ENCODE measurements at places on chromosomes 13 and 19.
A peak's percentile ranks its signal among the peaks of the same experiment; 100 is the strongest.

DNA sequence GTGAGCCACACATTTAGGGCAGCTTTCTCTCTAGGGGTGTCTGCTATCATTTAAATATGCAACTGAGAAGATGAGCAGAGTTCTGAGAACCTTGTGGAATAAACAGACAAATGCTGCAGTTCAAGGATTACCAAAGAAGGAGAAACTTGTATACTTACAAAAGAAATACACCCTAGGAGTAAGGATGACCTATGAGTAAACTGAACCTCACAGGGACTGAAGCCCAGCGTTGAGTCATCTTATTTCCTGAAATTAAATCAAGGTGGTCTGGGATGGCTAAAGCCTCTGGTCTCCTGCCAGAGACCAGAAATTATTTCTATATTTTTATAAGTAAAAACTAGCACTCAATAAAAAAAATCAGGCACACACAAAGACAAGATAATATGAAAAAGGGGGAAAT lies 40.1 kb downstream of the FAM216B start:
- DNase-seq = no peak

- no peak for DNase-seq
Observed at GRCh38 chr13:73598020-73598712, 536.0 kb downstream of the KLF12 start.

DNA sequence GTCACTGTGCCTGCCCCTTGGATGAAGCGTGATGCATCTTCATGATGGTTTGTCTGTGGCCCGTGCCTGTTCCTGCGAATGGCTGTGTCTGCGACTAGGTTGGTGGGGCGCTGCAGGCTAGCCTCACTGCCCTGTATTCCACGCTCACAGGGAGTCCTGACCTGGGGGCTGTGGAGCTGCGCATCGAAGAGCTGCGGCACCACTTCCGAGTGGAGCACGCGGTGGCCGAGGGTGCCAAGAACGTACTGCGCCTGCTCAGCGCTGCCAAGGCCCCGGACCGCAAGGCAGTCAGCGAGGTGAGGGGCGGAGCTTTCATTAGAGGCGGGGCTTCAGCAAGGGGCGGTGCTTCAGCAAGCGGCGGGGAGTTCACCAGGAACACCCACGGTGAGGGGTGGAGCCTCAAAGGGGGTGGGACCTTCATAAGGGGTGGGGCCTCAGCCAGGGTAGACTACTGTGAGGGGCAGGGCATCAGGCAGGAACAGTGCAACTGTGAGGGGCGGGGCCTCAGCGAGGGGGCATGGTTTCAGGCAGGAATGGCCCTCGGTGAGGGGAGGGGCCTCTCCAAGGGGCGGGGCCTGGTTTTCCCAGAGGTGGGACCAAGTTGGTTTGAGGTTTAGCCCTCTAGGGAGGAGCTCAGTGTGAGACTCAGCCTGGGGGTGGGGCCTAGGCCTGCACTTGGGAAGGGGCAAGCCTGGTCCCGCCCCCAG lies 17.2 kb downstream of the PKN1 start:
- DNase-seq = peak; percentile 44

- DNase-seq = no peak
Observed at GRCh38 chr13:98467263-98467985, 109.5 kb downstream of the STK24 start.

DNA sequence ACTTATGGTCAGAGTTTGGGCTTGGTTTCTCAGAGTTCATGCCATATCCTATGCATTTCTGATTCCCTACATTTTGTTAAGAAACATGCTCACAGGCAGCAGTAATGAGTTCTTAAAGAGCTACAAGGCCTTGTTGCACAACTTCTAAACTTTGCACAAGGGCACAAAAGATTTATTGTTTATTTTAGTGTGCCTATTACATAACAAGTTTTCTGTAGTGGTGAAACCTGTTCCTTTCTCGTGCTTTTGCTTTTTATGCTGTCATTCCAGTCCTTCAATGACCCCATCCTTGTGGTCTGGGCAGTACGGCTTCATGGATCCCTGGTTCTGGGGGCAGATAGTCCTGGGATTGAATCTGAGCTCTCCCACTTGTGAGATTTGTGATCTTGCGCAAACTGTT lies 17.8 kb downstream of the ZNF507 start:
- no peak for DNase-seq

DNA sequence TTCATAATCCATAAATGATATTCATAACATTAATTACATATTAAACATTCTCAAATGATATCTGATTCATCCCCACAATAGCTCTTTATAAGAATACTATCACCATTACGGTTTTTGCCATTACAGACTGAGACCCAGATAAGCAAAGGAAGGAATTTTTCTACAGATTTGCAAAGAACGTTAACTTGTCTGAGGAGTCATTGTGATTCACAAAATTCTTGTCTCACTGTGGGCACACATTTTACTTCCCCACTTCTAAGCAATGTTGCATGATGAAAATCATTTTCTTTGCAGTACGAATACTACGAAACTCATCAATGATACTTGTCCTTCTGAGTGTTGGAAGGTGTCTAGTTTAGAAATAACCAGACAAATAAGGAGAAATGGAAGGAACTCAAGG lies 70.1 kb downstream of the NALCN start:
- DNase-seq = no peak

DNA sequence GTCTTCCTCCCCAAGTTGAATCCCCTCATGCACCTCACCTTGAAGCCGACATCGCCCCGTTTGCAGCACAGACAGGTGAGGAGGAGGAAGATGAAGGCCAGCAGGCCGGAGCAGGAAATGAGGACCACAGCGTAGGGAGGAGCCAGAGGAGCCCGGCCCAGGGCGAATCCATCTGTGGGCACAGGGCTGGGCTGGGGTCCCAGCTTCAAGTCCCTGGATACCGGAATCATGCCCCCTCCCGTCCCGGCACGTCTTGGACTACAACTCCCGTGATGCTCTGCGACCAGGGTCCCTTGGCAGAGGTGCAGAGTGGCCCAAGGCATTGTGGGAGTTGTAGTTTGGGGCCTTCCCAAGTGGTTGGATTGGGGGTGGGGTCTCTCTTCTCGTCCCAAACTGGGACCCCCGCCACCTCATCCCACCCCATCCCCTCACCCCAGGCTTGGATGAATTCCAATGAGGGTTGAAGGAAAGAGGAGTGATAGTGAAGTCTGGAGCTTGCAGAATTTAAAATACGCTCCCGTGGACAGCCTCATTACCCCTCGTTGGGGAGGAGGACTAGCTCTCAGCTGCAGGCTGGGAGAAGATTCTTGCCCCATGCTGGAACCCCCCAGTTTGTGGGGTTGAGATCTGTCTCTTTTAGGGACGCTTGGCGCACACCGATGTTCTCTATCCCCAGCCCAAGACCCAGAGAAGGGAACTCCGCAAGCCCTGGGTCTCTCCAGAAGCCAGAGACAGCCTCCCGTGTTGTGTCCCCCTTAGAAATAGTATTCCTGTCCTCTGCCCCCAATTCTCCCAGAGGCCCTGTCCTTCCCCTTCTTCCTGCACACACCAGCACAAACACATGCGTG lies 990 bp downstream of the LMTK3 start:
- DNase-seq = peak; percentile 87

DNA sequence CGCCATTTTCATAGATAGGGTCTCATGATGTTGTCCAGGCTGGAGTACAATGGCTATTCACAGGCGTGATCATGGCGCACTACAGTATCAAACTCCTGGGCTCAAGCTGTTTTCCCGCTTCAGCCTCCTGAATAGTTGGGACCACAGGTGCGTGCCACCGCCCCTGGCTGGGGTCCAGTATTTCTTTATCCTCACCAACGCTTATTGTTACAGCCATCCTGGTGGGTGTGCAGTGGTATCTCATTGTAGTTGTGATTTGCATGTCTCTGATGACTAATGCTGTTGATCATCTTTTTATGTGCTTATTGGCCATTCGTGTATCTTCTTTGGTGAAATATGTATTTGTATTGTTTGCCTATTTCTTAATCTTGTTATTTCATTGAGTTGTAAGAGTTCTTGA lies 49.0 kb downstream of the SIPA1L3 start:
- no peak for DNase-seq

GRCh38 chr19:30718707-30719106 lies 346.5 kb downstream of the ZNF536 start:
- DNase-seq = no peak

DNA sequence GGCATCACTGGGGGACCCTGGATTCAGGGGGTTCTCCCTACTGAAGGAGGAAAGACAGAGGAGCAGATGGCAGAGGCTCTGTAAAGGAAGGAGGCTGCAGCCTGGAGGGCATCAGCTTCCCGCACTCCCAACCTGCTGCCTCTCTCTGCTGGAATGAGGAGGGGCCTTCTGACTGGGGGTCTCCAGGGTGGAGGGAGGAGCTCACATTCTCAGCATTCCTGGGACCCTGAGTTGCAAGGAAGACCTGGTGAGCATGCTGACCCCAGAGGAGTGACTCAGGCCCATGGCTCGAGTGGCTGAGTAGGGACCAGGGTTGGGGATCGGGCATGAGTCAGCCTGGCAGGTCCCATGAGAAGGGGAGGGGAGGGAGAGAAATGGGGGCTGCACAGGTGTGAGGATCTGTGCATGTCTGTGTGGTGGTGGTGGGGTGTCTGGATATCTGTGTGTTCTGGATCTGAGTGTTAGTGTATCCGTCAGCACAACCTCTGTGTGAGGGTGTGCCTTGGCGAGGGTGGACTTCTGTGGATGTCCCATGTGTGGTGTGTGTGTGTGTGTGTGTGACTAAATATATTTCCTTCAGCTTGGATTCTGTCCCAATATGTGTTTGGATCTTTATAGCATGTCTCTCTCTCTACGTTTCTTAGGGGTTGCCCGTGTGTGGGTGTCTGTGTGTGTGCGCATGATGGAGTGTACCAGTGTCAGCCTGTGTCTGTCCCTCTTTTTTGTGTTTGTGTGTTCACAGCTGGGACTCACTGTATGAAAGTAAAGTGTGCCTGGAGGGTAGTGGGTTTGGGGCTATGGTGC lies 4.6 kb downstream of the AXL start:
- no peak for DNase-seq

DNA sequence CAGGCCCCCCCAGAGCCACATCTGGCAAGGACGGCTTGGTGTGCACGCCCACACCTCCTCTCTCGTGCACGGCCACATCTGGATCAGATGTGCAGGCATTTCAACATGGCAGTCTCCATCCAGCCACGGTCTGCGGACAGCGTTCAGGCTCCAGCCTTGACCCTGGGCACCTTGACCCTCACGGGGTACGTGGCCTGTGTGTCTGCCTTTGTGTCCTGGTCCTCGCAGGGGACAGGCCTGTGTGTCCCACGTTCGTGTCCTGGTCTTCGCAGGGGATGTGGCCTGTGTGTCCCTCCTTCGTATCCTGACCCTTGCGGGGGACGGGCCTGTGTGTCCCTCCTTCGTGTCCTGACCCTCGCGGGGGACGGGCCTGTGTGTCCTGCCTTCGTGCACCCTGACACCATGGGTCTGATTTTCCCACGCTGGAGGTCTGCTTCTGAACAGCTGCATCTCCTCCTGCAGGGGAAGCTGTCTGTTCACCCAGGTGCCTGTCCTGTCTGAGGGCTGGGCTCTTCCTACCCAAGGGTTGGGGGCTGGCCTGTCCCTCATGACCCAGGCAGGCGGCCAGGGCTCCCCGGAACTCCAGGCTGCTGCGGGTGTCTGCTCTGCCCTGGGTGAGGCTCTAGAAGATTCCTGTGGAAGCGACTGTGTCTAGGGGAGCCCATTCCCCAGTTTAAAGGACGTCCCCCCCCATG lies 25.3 kb downstream of the RASA3 start:
- DNase-seq = no peak

DNA sequence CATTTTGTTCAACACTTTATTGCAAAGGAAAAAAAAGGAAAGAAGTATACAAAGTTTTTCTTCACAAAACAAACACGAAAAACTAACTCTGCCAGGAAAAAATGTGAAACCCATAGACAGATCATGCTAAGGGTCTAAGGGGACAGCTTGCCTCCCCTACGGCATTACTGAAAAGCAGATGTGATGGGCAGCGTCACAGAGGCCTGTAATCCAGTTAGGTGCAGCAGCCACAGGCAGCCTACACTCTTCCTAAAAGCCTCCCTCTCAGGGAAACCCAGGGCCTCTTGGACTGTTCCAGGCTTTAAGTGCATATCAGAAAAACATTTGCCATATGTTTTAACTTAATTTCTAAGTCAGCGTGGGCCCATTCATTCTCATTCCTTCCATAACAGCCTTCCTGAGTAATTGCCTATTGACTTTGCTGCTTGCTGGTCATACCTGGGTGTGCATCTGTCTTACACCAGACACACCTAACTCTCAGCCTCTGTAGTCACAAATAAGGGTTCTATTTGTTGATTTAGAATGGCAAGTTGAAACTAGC lies 135.7 kb upstream of the SERP2 start:
- no peak for DNase-seq

DNA sequence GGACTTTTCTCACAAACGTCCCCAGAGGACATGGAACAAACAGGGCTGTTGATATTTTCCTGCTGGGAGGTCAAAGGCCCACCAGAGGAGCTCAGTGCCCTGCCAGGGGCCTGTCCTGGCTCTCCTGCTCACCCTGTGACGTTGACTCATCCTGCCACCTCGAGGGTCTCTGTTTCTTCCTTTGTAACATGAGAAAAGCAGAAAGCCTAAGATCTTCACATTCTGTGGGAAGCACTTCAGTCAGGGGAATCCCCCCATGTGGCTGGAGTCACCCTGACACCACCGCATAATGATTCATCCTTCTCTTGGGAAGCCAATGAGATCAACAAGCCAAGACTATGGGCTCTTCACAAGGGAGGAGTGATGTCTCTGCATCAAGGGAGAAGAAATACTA lies 147.9 kb downstream of the KATNAL1 start:
- no peak for DNase-seq

GRCh38 chr13:49418206-49418605 lies 25.7 kb downstream of the CAB39L start:
- DNase-seq = no peak

DNA sequence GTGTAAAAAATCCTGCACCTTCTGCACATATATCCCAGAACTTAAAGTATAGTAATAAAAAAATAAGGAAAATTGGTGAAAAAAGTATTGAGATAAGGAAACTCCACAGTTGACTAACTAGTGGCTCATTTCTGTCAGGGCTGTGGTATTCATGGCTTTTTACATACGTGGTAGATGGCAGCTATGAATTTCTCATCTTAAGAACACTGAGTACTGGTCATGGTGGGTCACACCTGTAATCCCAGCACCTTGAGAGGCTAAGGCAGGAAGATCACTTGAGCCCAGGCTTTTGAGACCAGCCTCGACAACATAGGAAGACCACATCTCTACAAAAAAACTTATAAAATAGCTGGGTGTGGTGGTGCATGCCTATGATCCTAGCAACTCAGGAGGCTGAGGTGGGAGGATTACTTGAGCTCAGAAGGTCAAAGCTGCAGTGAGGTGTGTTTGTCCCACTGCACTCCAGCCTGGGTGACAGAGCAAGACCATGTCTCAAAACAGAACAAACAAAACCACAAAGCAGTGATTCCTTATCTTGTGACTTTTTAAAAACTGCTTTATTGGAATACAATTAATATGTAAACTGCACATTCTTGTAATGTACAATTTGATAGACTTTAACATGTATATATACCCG lies 16.8 kb downstream of the SLAIN1 start:
- DNase-seq = no peak

GRCh38 chr19:10339380-10339960 lies at the start of gene ICAM3:
ICAM3 (minus strand) TSS chr19:10339624; CDS start chr19:10339614, 10 bp downstream.
- DNase-seq = no peak

DNA sequence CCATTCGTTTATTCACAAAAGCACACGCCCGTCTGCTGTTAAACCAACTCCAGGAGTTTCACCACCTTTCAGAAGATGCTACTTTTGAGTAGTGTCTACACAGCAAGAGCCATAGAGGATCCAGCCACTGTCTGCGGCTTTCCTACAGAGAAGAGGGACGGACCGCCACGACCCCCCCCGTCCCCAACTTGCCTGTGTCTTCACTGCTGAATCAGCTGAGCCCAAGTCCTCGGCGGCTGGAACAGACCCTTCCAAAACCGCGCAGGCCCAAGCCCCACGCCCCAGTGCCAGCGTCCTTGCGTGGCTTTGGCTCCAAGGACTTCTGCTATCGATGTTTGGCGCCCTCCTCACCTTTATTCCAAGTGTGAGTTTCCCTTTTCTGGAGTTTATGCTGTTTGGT lies 65.1 kb downstream of the SPACA7 start:
- DNase-seq = no peak
